ENCODE measurements at places on chromosomes 7 and 10.

- DNase-seq = no peak
Measured at GRCh38 chr7:12320987-12321647, 82.5 kb downstream of the VWDE start.

DNA sequence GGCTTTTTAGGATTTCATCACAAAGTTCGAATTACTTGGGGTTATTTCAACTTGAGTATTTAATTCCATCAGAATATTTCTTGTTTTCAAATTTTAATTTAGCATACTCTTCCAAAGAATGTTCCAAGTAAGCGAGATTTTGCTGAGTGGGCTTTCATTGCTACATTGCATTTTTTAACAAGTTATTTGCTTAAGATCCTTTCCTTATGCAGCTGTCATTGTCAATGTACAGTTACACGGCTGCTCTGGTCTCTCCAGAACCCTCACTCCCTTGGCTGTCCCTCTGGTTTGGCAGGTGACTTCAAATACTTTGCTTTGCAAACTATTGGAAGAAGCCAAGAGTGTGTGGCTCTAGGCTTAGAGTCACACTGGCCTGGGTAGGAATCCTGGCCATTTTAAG is 80.0 kb downstream of the CFAP58 start:
- no peak for DNase-seq

GRCh38 chr10:100803908-100804307 is 58.5 kb downstream of the PAX2 start:
- DNase-seq = no peak

DNA sequence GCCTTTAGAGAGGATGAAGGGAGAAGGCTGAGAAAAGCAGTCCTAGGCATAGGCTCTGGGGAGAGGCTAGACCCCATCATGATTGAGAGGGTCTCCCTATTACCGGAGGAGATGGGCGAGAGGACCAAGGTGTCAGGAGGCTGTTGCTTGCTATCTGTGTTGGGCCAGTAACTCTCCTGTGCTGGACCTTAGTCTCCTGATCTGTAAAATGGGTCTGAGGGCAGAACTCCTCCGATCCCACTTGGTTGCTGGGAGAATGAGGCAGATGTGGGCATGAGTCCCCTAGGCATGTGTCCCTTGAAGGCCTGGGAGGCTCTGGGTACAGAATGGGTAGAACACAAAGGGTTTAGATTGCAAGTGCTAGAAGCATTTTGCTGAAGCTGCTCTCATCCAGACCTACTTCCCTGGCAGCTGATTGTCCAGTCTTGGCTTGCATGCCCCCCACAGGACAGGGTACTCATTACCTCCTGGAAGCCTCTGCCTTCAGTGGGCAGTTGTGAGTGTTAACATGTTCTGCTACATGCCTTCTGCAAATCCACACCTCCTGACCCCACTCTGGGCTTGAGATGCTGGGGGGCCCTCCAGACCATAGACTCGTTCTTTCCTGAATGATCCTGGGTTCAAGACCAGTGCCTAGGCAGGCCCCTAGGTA is 4.4 kb downstream of the ZMIZ1 start:
- no peak for DNase-seq

DNA sequence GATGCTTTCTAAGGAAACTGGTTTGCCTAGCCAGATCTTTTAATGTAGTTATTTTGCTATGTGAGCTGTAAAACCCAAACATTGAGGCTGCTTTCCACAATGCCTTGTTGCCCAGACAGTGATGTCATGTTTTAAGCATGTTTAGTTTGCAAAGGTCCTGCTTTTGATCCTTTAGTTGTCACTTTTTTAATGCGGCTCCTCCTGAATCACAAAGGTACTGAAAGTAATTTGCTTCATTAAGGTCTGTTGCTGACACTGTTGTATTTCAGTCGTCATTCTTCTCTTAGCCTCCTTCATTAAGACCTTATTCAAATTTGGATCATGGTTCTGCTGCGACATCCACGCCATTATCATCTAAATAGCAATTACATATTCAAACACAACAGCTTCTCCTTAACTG is 10.6 kb downstream of the RPA3 start:
- no peak for DNase-seq
